ENCODE measurements at places on chromosomes 1 and 21. TPM values are rescaled to one million over a fixed set of nuclear protein-coding genes. Genes with fewer than 3 reads are reported as not detected.
A peak's percentile ranks its signal among the peaks of the same experiment; 100 is the strongest.

DNA sequence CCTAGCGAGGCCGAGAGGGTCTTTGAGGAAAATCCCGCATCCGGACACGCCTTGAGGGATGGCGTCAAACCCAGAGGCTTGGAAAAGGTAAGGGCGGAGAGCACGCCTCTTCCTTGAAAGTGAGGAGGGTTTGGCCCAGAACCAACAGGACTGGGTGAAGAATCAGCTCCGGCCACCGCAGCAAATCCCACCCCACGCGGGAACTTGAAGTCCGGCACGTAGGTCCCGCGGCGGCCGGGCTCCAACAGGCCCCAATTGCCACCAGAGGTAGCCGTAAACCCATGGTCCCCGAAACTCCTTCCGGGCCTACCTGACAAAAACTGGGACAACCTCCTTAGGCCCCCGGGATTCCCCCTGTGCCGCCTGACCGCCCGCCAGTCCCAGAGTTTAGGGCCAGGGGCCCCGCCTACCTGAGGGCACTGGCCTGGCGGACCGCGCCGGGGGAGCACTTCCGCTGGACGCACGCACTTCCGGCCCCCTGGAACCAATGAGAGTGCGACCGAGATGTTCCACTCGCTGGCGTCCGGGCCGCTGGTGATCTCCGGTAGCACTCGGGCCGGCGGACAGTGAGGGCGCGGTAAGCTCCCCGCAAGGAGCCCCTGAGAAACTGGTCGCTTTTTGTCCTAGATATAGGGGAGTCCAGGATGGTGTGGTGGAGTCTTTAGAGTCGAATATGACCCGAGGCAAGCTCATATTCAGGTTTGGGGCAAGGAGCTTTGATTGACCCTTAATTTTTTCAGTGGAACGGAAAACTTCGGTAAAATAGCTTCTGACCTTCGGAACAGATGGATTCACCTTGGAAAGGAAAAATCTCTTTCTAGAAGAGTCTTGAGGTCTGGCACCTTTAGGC, at the start of the genes LZIC and NMNAT1:
Gene LZIC, minus strand, starts transcription at position 453 of the 850 bp plus-strand sequence. CDS start 6,772 bp downstream, outside the sequence.
Gene NMNAT1, plus strand, starts transcription at position 537 of the 850 bp plus-strand sequence. CDS start 28,599 bp downstream, outside the sequence.
- H3K36me3 ChIP-seq: peaks cover 32% of the 10 kb centered on the region
- peak within 1 kb of the TSS; percentile 72 for H3K4me3 ChIP-seq
- H3K27ac ChIP-seq: peak within 1 kb of the TSS; percentile 85
- peaks cover 27% of the 10 kb centered on the region for H3K4me1 ChIP-seq
- peak; percentile 98 for DNase-seq

DNA sequence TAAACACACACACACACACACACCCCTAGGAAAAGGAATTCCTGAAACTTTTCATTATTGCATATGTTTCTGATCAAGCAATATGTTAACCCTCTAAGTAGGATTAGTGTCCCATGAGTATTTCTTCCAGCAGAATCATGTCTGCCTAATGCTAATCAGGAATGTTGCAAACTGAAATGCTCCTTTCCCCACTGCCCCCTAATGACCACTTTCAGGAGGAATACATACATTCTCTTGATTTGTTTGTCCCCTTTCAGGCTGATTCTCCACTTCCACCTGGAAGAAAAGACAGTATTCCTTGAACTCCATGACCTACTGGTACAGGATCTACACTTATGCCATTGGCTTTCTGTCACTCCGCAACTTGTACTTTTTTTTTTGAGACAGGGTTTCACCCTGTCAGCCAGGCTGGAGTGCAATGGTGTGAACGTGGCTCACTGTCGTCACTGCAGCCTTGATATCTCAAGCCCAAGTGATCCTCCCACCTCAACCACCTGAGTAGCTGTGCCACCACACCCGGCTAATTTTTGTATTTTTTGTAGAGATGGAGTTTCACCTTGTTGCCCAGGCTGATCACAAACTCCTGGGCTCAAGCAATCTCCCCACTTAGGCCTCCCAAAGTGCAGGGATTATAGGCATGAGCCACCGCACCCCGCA, 56.7 kb downstream of the LRIG2 start:
- no peaks in the 10 kb centered on the region for H3K27me3 ChIP-seq
- no peak for DNase-seq
- H3K4me3 ChIP-seq: no peak overlapping the region
- H3K27ac ChIP-seq: no peak overlapping the region

The AMY1A gene
- not detected for total RNA-seq

The NBPF20 gene
- 3.3 TPM for total RNA-seq

The PROK1 gene
- not detected for total RNA-seq

All from esophagus muscularis mucosa (tissue), 4 donors.